ENCODE measurements at places on chromosomes 16 and 17.

GRCh38 chr16:49443576-49443975 is 70.0 kb downstream of the C16orf78 start:
- no peak for DNase-seq

DNA sequence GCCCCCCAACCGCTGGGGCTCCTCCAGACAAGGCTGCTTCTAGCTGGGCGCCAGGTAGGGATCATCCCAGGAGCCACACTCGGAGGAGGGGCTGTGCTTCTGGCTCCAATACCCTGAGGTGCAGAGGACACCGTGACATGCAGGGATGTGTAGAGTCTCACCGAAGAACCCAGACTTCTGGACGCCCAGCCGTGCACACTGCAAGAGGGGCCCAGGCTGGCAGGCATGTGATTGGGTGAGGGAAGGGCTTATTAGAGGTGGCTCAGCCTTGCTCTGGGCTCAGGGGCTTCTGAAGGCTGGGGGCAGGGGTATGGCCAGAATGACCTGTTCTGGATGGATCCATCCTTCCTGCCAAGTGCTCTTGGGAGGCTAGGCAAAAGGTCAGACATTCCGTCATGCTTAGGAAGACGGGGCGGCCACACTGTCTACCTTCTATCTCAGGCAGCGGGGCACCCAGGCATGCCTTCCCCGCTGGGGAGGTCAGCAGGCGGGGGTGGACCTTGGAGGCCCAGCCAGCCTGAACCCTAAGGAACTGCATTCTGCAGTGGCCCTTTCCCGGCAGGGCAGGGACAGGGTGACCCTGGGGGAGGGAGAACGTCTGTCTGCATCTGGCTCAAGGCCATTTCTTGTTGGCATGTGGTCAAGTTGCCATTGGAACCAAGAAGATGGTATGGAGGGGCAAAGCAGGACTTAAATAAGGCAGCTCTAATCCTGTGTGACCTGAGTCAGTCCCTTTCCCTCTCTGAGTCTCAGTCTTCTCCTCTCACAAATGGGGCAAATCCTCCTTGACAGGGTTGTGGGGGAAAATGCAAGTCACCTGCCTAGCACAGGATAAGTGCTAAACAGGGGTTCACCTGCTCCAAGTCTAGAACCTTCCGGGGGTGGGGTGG is 5.8 kb upstream of the ADGRG1 start:
- no peak for DNase-seq

GRCh38 chr17:17685775-17686291 is 4.6 kb downstream of the RAI1 start:
- no peak for DNase-seq

- DNase-seq, result no peak
Measured at GRCh38 chr17:78412403-78412802, 34.0 kb downstream of the PGS1 start.

GRCh38 chr17:76085731-76086366 is 6.9 kb downstream of the ZACN start:
- DNase-seq, result no peak

DNA sequence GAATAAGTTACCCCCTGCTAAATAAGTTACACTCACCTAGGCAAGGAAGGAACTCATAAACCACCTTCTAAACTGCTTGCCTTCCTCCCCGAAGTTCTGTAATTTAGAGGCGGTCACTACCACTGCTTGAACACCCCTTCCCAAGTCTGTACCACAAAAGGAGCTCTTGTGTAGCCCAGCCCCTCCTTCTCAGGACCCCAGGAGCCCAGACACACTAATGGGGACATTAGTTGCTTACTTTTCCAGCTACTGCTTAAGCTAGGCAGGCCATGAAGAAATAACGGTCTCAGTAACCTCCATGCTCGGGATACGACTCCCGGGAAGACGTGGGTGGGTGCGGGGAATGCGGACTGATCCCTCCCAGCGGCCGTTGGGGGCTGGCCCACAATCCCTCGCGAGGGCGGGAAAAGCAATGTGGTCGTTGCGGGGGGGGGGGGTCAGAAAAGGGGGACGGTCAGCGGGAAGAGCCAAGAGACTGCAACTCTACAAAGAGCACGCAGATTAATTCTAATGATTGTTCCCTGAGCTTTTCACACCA is at the start of gene TEX14:
Gene TEX14, minus strand, starts transcription at position 345 of the 538 bp plus-strand sequence. CDS start 40,044 bp downstream, outside the sequence.
- no peak for DNase-seq

GRCh38 chr16:4682616-4683254 is 10.6 kb upstream of the NUDT16L1 start:
- no peak for DNase-seq

GRCh38 chr17:69435971-69436696 is 21.6 kb downstream of the MAP2K6 start:
- no peak for DNase-seq

DNA sequence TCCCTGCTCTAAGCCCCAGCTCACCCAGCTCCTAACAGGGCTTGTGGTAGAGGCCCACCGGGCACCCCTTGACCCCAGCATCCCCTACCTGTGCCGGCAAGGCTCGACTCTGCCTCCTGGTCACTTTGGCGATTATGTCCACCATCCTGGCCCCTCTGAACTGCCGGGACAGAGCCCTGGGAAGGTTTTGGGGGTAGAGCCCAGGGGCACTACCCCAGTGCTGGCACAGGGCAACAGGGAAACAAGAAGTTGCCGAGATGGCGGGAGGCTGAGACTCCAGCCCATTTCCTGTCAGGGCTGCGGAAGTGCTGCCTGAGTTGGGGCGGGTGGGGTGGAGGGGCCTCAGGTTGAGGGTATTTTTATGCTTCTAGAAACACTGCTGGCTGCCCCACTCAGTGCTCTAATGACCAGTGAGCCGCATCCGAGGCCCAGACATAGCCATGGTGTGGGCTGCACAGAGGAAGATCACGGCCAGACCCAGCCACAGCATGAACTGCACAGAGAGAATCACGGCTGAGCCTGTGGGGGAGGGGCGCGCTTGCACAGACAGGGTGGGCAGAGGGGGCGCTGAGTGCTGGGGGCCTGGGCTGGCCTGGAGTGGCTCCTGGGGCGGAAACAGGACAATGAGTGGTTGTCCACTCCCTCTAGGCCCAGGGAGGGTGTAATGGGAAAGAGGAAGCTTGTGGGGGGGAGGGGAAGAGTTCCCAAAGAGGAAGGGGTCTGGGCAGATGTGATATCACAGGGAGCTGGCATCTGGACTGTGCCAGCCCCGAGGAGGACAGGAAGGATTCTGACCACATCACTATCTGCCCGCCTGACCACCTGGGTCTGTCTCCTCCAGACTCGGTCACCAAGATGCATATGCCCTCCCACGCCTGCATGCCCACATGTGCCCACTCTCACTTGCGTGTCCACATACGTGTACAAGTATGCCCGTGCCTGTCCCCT is 22.3 kb downstream of the ARHGAP27 start:
- peak; percentile 36 for DNase-seq

- DNase-seq, result no peak
Measured at GRCh38 chr17:2082003-2082781, 27.3 kb downstream of the HIC1 start.

GRCh38 chr16:50917950-50918703 is 176.2 kb downstream of the CYLD start:
- DNase-seq, result no peak

- DNase-seq, result no peak
Measured at GRCh38 chr17:10920558-10921108, 82.7 kb upstream of the PIRT start.

- no peak for DNase-seq
Measured at GRCh38 chr17:31390426-31390747, 1.1 kb upstream of the RAB11FIP4 start.

DNA sequence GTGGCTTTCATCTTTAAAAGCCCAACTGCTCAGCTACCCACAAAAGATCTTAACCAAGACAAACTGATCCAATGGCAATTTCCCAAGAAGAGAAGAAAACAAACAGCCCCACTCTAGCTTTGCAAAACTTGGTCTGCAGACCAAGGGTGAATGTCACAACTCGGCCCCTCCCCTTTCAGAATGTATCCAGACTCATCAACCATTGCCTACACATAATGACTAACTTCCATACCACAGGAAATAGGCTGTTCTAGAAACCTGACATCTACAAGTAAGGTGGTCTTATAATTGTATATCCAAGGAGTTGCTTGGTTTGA is 16.0 kb downstream of the DCUN1D3 start:
- DNase-seq, result no peak

GRCh38 chr17:35784895-35785294 is 10.5 kb downstream of the MMP28 start:
- no peak for DNase-seq

- no peak for DNase-seq
Measured at GRCh38 chr16:79698341-79698753, 97.8 kb upstream of the MAF start.
